ENCODE measurements at places on chromosomes 1 and 21.
A peak's percentile ranks its signal among the peaks of the same experiment; 100 is the strongest.

- no peak overlapping the region for H3K4me3 ChIP-seq
- H3K27ac ChIP-seq, result no peak overlapping the region
- peaks cover 16% of the 10 kb centered on the region for H3K36me3 ChIP-seq
- no peaks in the 10 kb centered on the region for H3K27me3 ChIP-seq
- no peak for DNase-seq
- H3K4me1 ChIP-seq, result peaks cover 7% of the 10 kb centered on the region
Measured at GRCh38 chr1:170049176-170049800, 25.2 kb downstream of the KIFAP3 start.

DNA sequence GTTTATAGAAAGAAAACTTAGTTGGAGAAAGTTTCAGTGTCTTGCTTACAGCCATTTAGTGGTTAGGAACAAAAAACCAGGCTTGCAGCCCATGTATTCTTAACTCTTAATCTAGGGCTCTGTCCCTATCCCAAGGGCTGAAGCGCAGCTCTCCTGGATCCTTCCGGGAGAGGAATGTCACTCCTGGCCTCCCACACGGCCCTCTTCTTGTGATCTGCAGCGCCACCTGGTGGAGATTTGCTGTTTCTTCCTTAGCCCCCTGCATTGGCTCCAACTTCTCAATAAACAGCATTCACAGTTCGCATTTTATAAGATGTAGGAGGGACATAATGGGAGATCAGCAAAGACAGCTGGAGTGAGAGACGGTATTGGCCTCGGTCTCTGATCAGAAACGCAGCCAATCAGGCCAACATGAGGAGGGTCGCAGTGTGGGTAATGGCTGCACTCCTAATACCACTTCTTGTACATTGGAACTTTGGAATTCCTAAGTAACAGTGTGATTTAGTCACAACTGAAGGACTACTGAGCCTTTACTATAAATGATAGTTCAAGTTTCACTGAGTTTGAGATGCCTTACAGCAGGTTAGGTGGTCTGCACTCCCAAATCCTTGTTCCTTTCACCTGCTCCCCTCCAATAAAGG is 283.4 kb downstream of the ASTN1 start:
- no peaks in the 10 kb centered on the region for H3K36me3 ChIP-seq
- H3K4me3 ChIP-seq, result no peak overlapping the region
- no peak for DNase-seq
- H3K27ac ChIP-seq, result no peak overlapping the region
- H3K27me3 ChIP-seq, result peaks cover 8% of the 10 kb centered on the region

DNA sequence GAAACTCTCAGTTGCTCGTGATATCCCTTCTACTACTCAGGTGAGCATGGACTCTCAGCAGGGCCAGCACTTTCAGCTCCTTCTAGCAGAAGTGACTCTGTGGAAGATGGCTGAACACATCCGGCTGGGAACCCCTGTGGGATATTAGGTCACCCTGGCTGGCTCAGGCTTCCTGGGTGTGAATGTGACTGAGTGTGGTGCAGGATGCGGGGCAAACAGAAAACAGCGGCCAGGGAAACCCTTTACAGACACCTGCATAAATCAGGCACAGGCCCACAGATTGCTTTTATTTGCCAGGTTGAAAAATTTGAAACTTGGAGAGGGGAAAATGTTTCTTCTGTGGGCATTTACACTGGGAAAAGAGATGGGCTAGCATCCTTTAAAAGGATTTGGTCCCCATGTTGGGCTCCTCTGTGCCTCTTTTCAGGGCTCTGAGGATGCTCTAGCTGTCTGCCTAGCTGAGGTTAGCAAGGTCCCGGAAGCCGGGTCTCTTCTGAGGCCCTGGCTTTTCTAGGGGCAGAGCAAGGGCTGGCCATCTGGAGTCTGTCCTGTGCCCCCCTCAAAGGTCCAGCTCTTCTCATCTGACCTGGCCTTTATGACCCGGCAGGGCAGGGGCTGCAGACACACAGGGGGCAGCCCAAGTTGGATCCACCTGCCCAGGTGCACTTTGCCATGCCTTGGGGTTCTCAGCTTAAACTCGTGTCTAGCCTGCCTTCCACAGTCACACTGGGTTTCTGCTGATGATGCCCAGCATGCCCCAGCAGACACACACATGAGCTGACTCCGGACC is 243.0 kb downstream of the SIPA1L2 start:
- peaks cover under 1% of the 10 kb centered on the region for H3K27me3 ChIP-seq
- H3K4me3 ChIP-seq, result no peak overlapping the region
- DNase-seq, result no peak
- H3K27ac ChIP-seq, result no peak overlapping the region

DNA sequence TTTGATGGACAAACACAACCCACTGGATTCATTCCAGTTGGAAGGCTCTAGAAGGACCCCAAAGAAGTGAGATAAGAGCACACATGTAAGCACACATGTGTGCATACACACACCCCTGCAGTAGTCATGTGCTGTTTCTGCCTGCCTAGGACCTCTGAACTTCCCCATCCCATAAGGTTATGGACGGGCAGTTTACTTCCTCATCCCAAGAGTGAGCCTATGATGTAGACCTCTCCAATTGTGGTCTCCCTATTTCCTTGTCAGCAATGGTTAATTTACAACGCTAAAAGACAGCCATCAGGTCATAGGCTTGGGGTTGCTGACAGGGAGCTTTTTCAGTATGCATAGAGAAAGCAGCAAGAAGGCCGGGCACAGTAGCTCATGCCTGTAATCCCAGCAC is 15.4 kb upstream of the ADAR start:
- H3K27me3 ChIP-seq, result no peaks in the 10 kb centered on the region
- peak overlapping the region; percentile 5 for H3K4me3 ChIP-seq
- H3K36me3 ChIP-seq, result peaks cover 4% of the 10 kb centered on the region
- H3K27ac ChIP-seq, result peak overlapping the region; percentile 77
- H3K4me1 ChIP-seq, result peaks cover 31% of the 10 kb centered on the region
- no peak for DNase-seq

- no peak for DNase-seq
- no peaks in the 10 kb centered on the region for H3K36me3 ChIP-seq
- no peak overlapping the region for H3K27ac ChIP-seq
- H3K4me3 ChIP-seq, result no peak overlapping the region
- H3K4me1 ChIP-seq, result peaks cover 9% of the 10 kb centered on the region
Measured at GRCh38 chr1:110492573-110492972, 26.4 kb downstream of the KCNA10 start.

- no peaks in the 10 kb centered on the region for H3K27me3 ChIP-seq
- H3K36me3 ChIP-seq, result peaks cover 16% of the 10 kb centered on the region
- no peak for DNase-seq
- H3K27ac ChIP-seq, result peak overlapping the region; percentile 100
- peak overlapping the region; percentile 93 for H3K4me3 ChIP-seq
Measured at GRCh38 chr1:206578978-206579374, 33.3 kb downstream of the EIF2D start.

- H3K4me1 ChIP-seq, result peaks cover 8% of the 10 kb centered on the region
- no peak for DNase-seq
- H3K27me3 ChIP-seq, result no peaks in the 10 kb centered on the region
- peaks cover 8% of the 10 kb centered on the region for H3K36me3 ChIP-seq
Measured at GRCh38 chr1:26771643-26772321, 16.0 kb upstream of the PIGV start.

- H3K4me1 ChIP-seq, result peaks cover 6% of the 10 kb centered on the region
- peaks cover 18% of the 10 kb centered on the region for H3K27me3 ChIP-seq
- no peak for DNase-seq
- peak overlapping the region; percentile 11 for H3K27ac ChIP-seq
Measured at GRCh38 chr1:1032424-1032823, 12.5 kb downstream of the AGRN start.

GRCh38 chr21:31560479-31560878 is 99.0 kb upstream of the SOD1 start:
- peaks cover 12% of the 10 kb centered on the region for H3K27me3 ChIP-seq
- peaks cover 13% of the 10 kb centered on the region for H3K4me1 ChIP-seq
- no peaks in the 10 kb centered on the region for H3K36me3 ChIP-seq
- DNase-seq, result no peak
- peak overlapping the region; percentile 45 for H3K27ac ChIP-seq

GRCh38 chr1:62361431-62361830 is 42.2 kb upstream of the KANK4 start:
- H3K27ac ChIP-seq, result no peak overlapping the region
- DNase-seq, result no peak
- peaks cover 5% of the 10 kb centered on the region for H3K27me3 ChIP-seq

DNA sequence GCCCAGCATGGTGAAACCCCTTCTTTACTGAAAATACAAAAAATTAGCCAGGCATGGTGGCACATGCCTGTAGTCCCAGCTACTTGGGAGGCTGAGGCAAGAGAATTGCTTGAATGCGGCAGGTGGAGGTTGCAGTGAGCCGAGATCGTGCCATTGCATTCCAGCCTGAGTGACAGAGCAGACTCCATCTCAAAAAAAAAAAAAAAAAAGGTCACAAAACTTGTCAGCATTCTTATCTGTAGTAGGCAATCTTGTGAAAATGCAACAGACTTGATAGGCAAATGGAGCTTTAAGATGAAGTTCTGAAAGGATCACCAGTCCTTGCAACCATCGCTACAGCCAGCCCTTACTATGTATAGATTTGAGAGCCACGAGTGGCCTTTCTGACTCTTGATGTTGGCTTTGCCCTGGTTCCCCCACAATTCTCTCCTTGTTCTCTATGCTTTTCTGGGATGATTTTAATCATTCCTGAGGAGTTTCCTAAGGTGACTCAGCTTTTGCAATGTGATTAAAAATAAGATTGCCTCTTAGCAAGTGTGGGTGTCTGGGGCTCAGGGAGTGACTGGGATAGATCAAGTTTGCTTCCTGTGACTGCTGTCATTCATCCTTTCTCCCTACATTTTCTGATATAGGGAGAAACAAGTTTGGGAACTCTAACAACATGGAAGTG is 7.1 kb upstream of the MAP1LC3C start:
- H3K4me1 ChIP-seq, result no peaks in the 10 kb centered on the region
- H3K36me3 ChIP-seq, result no peaks in the 10 kb centered on the region
- peaks cover 19% of the 10 kb centered on the region for H3K27me3 ChIP-seq
- no peak overlapping the region for H3K27ac ChIP-seq
- DNase-seq, result no peak

DNA sequence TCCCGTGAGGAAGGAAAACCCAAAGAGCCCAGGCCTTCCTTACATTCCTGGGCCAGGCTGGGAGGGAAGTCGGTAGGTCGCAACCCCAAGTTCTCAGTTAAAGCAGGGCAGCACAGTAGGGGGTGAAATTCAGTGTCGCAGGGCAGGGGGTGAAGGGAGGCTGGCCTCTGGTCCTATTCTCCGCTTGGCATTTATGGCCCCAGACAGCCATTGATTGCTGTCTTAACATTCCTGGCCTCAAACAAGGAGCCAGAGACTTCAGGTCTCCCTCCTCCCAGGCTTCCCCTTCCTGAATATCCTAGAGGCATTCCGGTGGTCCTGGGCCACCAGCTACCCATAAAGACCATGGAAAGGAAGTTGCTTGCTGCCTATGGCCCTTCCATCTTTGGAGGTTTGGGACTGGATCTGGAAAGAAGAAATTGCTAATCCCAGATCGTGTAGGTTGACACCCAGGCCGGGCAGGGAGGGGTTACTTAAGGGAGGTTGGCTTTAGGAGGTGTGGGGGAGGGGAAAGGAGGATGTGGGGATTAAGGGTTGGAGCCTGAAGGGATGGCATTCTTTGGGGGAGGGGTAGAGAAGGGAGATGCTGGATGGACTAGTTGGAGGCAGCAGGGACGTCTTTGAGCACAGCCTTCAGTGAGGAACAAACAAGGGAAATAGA is 1.7 kb downstream of the LIN28A start:
- H3K27me3 ChIP-seq, result peaks cover 54% of the 10 kb centered on the region
- H3K36me3 ChIP-seq, result peaks cover 3% of the 10 kb centered on the region
- peaks cover 19% of the 10 kb centered on the region for H3K4me1 ChIP-seq
- no peak overlapping the region for H3K27ac ChIP-seq
- no peak for DNase-seq

- no peak for DNase-seq
- no peaks in the 10 kb centered on the region for H3K4me1 ChIP-seq
- H3K36me3 ChIP-seq, result no peaks in the 10 kb centered on the region
Measured at GRCh38 chr1:47591801-47592200, 154.0 kb downstream of the FOXD2 start.

DNA sequence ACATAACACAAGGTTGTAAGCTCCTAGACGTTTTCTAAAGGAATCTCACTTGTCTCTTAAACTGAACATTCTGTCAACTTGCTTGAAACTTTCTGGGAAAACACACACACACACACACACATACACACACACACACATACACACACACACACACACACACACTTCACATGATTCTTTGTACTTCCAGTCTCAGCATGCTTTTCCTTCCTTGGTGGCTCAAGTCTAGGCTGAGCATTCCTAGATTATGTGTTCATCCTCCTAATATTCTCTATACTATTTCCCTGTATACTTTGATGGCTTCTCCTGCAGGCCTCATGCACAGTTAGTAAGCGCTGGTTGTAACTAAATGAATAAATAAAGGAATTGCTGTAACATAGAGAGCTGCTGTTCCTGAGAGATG is 372.1 kb downstream of the PTPRC start:
- H3K4me1 ChIP-seq, result peaks cover 11% of the 10 kb centered on the region
- no peaks in the 10 kb centered on the region for H3K27me3 ChIP-seq
- no peak overlapping the region for H3K27ac ChIP-seq
- DNase-seq, result no peak

DNA sequence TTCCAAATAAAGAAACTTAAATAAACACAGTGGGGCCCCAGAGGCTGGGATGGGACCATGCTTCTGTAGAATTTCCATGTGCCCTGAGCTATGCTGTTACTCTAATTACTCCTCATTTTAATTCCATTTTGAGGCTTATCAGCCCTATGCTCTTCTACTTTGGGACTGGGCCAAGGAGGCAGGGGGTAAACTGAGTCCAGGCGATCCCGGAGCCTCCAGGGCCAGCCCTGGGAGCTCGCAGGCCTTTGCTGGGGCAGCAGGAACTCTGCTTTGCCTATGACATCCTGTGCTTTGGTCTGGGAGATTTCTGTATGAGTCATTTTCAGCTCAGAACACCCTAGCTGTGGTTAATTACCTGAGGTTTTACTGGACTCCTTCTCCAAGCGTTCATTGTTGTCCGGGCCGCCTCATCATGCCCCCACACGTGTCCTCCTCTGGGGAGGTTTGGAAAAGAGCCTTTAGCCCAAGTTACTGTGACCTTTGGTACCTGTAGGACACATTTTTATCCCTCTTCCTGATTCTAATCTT is 95.7 kb downstream of the RHOU start:
- no peaks in the 10 kb centered on the region for H3K36me3 ChIP-seq
- peaks cover 13% of the 10 kb centered on the region for H3K27me3 ChIP-seq
- H3K4me1 ChIP-seq, result peaks cover 11% of the 10 kb centered on the region
- no peak overlapping the region for H3K4me3 ChIP-seq
- DNase-seq, result no peak

GRCh38 chr1:19925342-19926070 is 2.1 kb upstream of the PLA2G2E start:
- peaks cover 17% of the 10 kb centered on the region for H3K27me3 ChIP-seq
- H3K4me1 ChIP-seq, result no peaks in the 10 kb centered on the region
- no peak overlapping the region for H3K27ac ChIP-seq
- H3K4me3 ChIP-seq, result no peak overlapping the region
- H3K36me3 ChIP-seq, result peaks cover 2% of the 10 kb centered on the region

DNA sequence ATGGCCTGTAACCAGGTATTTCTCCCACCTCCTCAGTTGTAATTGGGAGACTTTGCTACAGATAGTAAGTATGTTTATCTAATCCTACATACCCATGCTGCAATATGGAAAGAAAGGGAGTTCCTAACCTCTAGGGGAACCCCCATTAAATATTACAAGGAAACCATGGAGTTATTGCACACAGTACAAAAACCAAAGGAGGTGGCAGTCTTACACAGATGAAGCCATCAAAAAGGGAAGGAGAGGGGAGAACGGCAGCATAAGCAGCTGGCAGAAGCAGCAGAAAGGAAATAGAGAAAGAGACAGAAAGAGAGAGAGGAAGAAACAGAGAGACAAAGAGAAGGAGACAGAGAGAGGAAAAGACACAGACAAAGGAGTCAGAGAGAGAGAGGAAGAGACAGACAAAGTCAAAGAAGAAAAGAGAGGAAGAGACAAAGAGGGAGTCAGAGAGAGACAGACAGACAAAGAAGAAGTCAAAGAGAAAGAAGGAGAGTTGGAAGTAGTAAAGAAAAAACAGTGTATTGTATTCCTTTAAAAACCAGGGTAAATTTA is 142.9 kb downstream of the FASLG start:
- no peak overlapping the region for H3K4me3 ChIP-seq
- no peaks in the 10 kb centered on the region for H3K27me3 ChIP-seq
- H3K36me3 ChIP-seq, result no peaks in the 10 kb centered on the region
- peaks cover 3% of the 10 kb centered on the region for H3K4me1 ChIP-seq
